NCI-H1417 treated with DMSO at 0.1 percent for 48 hours (cell line): ENCODE measurements at places on chromosomes 7 and 10.
A peak's percentile ranks its signal among the peaks of the same experiment; 100 is the strongest.

DNA sequence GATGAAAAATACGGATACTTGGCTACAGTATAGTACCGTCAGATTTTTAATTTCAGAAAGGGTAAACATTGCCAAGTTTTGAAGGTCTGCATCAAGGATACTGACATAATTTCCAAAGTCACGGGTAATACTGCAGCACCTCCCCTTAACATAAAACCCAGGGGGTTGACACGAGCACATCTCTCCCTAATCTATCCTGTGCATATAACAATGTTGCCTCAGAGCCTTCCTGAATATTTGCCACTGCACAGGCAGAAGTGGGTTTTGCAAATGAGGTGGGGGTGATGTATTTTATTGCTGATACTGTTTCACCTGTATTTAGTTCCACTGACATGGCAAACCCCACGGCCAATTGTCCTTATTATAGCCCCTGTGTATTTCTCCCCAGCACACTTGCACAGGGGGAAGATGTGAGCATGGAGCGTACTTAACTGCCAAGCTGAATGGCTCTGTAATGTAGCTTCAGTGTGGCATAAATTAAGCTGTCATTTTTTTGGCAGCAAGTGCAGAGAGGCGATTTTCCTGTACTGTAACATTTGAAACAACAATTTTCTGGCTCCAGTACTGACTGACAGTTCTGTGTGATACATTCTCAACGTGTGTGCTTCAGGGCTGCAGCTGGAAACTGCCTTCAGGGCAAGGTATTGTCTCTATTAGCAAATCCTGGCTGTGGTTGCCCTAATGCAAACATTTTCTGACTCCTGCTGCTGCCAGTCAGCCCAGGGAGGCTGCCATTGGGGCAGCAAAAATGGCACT is 299.6 kb upstream of the SP4 start:
- peak; percentile 93 for DNase-seq

GRCh38 chr10:86586516-86586915 is 64.9 kb upstream of the WAPL start:
- no peak for DNase-seq

DNA sequence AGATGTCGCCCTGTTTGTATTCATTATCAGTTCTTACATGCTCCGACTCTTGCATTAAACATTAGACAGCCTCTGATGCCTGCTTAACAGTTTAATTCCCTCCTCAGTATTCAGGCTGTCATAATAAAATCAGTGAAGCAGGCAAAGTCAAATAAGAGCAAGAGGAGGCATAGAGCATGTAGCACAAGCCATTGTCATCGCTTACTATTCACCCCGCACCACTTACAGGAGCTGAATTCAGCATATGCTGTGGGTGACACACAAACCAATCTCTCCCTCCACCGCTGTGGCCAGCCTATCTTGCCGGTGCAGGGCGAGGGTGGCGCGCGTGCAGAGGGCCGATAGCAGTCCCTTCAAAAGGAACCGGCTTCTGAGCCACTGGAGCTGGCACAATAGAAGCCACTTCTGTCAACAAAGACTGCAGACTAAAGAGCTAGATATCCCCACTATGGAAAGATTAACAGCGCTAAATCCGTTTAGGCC is 433.2 kb upstream of the MGMT start:
- no peak for DNase-seq

- DNase-seq = no peak
These were observed 606.2 kb downstream of the PCDH15 start for GRCh38 chr10:54194806-54195205.

- DNase-seq = no peak
These were observed 77.5 kb downstream of the ARID5B start for GRCh38 chr10:61978965-61979364.

DNA sequence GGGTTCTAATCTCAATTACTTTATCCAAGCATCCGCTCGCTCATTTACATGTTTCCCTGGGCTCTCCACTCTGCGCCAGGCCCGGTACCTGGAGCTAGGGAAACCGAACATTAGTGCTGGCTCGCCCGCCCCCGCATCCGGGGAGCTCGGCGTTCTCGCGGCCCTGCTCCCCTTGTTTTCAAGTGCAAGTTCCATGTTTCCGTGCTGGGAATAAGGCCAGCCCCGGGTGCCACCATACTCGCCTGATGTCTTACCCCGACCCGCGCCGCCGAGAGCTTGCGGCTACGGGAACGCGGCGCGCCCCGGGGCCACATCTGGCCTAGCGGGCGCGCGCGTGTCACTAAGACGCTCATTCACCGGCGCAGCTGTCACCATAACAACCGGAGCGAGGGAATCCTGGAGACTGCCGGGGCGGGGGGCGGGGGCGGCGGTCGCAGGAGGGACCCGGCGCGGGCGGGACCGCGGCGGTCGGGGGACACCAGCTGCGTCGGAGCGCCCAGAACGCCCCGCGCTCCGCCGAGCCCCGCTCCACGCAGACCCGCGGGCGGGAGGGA is at the start of gene NEURL1:
Gene NEURL1 (plus strand): TSS at position 344 of the 554 bp plus-strand sequence. CDS start 683 bp downstream, outside the sequence.
- DNase-seq = no peak

DNA sequence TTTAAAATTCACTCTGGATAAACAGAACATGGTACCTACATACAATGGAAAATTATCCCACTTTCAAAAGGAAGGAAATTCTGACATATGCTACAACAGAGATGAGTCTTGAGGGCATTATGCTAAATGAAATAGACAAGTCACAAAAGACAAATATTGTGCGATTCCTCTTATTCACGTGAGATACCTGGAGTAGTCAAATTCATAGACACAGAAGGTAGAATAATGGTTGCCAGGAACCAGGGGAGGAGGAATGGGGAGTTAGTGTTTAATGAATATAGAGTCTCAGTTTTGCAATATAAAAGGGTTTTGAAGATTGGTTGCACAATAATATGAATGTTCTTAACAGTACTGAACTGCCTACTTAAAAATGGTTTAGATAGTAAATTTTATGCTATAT is 69.8 kb upstream of the WAC start:
- no peak for DNase-seq

DNA sequence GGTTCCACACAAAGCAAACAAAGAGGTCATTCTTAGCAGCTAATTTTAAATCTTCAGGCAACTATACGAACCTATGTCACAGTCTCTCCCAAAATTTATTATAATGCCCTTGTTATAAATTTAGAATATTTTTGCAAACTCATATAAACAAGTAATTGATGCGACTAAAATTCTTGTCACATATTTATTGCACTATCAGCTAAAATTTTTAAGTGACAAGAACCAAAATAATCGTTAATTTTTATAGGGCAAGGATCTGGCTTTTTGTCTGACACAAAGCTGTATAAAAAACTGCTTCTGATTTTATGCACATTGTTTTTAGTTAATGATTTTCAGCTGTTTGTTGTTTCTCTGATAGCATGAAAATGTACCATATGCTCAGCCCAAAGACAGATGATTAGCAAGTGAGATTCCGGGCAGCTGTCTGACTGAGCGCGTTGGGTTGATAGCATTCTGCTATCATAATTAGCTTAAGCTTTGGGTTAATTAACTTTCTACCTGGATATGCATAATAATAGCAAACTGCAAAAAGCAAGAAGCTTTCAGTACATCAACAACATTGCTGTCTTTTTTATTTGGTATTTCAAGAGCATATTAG is 136.0 kb downstream of the MGMT start:
- DNase-seq = no peak

GRCh38 chr10:78634389-78634815 is 434.4 kb upstream of the ZMIZ1 start:
- DNase-seq = no peak

- DNase-seq = no peak
These were observed 53.8 kb downstream of the CTBP2 start for GRCh38 chr10:125106586-125106985.
